ENCODE measurements at places on chromosomes 7 and 10. TPM values are rescaled to one million over a fixed set of nuclear protein-coding genes. Genes with fewer than 3 reads are reported as not detected.

DNA sequence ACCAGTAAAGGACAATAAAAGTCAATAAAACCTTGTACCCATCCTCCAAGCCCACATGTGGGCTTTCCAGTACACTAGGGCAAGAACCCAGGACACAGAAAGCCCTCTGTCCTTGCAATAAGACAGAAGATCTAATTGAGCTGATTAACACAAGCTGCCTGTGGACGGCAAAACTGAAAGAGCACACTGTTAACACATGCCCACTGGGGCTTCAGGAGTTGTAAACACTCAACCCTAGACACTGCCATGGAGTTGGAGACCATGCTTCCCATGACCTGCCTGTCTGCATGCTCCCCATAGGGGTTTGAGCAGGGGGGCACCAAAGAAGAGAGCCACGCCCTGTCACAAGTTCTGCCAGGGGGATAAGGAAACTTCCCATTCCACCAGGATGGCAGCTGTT lies 22.6 kb upstream of the WIPF3 start:
- DNase-seq: no peak

- no peak for DNase-seq
Observed at GRCh38 chr10:133353202-133353959, 4.4 kb downstream of the FUOM start.

DNA sequence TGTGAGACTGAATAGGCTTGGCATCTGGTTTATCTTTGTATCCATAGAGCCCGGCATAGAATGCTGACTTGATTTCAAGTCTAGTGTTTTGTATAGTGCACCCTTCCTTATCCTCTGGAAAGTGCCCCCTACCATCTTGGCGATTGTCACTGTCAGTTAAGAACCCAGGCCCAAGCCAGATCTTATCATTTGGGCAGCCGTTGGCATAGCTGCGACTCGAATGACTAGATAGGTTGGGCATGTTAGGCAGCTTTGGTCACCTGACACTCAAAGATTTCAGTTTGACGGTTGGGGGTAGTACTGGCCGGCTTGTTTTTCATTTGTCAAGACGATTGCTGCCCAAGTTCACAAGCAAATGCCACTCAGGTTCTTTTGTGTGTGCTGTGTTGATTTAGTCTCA lies 6.6 kb downstream of the NIPSNAP2 start:
- no peak for DNase-seq

GRCh38 chr7:126485791-126486190 lies 767.0 kb downstream of the GRM8 start:
- DNase-seq: no peak

- no peak for DNase-seq
Observed at GRCh38 chr10:560314-560992, 129.0 kb downstream of the DIP2C start.

DNA sequence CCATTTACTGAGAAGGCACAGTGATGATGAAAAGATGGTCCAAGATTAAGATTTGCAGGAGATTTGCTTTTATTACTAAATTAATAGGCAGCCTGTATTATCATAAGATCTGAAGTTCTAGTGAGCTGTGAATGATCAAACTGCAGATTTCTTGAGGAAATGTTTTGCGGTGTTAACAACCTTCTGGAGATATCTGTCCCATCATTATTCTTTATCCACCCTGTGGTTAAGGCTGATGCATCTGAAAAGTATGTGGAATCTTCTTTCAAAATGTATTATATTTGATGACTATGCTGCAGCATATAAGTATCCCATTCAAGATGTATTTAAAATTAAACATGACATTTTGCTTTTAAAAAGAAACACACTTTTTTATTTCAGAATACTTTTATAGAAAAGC lies 150.3 kb downstream of the POLR1F start:
- DNase-seq: no peak

- peak; percentile 10 for DNase-seq
Observed at GRCh38 chr7:101557978-101558741, 70.9 kb downstream of the MYL10 start.

- DNase-seq: peak; percentile 27
Observed at GRCh38 chr10:132898391-132899053, 43.8 kb downstream of the CFAP46 start.

DNA sequence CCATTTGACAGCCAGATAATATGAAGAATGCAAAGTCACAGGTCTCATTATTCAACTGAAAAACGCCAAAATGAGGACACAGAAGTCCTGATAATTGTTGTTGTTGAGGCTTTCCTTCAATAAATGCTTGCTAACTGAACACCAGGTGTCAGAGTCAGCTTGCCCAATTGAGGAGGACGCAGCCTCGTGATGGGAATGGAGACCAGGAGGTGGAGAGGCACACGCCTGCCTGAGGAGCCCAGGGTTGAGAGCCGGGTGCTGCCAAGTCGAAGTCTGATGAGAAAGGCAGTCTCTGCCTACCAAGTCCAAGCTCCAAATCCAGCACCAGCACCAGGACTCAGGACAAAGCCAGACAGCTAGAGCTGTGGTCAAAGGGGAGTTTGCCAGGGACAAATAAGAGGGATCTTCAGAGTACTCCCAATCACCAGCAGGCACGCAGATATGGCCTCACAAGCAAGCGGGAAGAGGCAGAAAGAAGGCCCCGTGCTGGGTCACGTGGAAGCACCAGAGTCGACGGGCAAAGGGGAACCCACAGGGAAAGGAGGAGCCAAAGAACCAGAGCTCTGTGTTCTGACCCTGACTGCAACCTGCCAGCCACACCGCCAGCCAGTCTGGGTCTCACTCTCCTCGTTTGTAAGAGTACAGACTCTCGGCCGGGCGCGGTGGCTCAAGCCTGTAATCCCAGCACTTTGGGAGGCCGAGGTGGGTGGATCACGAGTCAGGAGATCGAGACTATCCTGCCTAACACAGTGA lies 47.6 kb downstream of the VOPP1 start:
- no peak for DNase-seq

- no peak for DNase-seq
Observed at GRCh38 chr10:86189891-86190290, 176.7 kb downstream of the GRID1 start.

DNA sequence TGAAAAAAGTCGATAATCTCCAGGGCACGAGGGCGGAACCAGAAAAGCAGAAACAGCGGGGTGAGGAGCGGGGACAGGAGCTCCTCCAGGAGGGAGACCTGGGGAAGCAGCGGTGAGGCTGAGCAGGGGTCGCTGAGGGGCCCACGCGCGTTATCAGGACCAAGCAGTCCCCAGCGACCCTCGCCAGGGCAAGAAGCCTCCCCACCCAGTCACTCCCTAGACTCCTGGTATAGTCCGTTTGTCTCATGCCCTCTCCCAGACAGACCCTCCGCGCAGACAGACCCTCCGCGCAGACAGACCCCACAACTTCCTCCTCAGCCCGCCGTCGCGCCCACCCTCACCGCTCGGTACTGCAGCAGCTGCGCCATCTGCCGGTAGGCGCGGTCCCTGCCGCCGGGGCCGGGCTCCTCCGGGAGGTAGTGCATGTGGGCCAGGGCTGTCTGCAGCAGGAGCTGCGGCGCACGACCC lies 6.3 kb downstream of the ATG9B start:
- DNase-seq: peak; percentile 62

- no peak for DNase-seq
Observed at GRCh38 chr10:8913720-8914119, 859.2 kb downstream of the GATA3 start.

- no peak for DNase-seq
Observed at GRCh38 chr10:18233775-18234174, 93.6 kb downstream of the CACNB2 start.

GRCh38 chr10:102407425-102408130 lies 11.0 kb downstream of the PSD start:
- DNase-seq: no peak

DNA sequence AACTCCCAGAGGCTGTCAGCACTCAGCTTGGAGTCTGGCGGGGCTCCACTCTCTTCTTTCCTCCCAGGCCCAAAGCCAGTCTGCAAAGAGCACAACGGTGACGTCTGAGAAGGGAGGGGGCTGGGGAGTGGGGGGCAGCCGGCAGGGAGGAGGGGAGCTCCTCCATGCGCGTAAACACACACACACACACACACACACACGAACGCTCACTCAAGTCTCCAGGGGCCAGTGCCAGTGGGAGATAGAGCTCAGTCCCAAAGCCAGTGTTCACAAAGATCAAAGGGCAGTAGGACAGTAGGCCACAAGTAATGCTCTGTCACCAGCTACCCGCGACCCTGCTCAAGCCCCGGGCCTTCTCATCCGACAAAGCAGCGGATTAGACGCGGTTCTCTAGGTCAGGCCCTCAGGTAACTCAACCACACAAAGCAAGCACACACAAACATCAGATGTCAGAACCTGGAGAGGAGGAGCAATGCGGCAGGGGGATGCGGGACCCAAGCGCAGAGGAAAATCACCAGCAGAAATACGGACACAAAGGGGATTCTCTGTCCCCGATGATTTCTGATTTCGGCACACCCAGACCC lies 19.9 kb downstream of the TCAF1 start:
- DNase-seq: peak; percentile 54

GRCh38 chr10:110739811-110740271 lies 95.7 kb downstream of the RBM20 start:
- DNase-seq: no peak

DNA sequence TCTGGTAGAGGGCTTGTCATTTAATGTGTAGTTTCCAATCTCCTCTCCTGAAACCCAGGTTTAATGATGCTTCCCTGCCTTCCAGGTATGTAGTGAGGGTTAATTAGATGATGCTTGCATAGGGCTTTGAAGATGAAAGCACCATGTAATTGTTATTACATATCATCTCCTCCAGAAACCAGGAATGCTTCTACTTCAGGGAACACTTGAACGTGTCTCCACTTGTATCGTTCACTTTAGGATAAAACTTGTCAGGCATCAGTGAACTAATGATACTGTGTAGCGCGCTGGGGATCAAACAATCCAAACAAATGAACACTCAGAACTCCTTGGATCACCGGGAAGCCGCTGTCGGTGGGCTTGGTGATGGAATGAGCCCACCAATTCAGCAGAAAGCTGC lies 260.9 kb upstream of the FZD8 start:
- no peak for DNase-seq

- DNase-seq: no peak
Observed at GRCh38 chr7:159000859-159001435, 143.7 kb downstream of the VIPR2 start.

DNA sequence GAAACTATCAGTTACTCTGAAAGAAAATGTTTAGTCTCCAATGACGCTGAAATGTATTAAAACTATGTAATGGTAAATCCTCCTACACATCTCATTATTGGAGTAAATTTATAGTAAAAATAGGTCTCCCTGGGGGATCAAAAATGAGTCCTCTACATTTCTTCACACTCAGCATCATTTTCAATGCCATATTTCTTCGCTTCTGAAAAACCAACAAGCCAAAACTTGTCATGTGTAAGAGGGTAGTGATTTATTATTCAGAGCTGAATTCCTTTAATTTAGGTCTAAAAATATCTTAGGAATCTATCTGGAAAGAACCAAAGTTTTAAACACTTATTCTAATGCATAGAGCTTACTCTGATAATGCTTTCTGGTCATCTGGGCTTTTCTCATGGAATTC lies 3.0 kb downstream of the PDK4 start:
- DNase-seq: no peak

DNA sequence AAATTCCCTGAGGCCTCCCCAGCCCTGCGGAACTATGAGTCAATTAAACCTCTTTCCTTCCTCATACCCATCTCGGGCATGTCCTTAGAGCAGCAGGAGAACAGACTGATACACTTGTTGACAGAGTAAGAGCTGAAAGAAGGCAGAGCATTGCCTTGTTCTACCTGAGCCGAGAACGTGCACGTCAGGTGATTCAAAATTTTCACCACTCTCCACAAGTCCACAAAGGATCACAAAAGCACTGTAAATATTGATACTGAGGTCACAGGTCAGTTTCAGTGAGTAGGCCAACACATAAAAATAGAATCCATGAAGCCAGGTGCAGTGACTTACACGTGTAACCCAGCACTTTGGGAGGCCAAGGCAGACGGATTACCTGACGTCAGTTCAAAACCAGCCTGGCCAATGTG lies 27.8 kb downstream of the DCLRE1C start:
- no peak for DNase-seq

DNA sequence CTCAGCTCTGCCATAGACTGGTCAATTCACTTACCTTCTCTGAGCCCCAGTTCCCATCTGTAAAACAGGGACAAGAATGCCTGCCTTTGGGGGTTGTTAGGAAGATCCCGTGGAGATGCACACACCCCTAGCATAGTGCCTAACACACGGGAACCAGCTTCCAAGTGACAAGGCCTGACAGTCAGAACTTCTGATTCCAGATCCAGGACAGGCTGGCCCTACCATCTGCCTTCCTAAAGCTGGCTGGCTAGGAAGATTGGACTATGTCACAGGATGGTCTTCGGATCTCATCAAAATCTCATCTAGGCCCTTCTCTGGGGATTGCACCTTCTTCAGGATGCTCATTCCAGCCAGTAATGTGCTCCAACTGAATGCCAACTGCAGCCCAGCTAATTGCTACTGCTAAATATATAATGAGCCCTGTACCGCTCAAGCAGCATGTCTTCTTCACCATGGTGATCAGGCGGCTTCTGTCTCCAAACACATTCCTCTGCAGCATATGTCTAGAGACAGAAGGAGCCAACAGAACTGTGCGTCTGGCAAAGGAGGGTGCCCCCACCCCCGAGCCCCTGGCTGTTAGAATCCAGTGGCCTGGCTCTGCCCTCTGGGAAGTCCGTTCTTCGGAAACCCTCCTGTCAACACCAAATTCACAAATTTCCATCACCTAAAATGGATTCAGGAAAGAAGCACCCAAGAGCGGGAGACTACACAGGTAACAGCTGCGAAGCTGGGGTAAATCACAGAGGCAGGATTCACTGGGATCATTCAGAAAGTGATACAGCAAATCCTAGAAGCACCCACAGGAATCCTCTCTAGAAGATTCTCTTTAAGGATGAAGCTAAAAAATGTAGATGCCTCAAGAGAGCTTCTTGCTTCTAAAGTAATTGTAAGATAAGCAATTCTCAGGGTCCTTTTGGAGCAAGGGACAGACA lies 142.1 kb upstream of the EEPD1 start:
- no peak for DNase-seq

DNA sequence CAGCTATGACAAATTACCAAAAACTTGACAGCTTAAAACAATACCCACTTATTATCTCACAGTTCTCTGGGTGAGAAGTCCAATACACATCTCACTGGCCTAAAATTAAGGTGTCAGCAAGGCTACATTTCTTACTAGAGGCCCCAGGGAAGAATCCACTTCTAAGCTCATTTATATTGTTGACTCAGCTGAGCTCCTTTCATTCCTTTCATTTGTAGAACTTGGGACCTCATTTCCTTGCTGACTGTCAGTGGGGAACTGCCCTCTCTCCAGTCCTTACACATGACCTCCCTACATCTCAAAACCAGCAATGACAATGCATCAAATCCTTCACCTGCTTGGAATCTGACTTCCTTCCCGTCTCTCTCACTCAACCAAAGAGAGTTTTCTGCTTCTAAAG lies 240.3 kb downstream of the IPMK start:
- DNase-seq: no peak

GRCh38 chr7:47578579-47579270 lies 3.2 kb downstream of the TNS3 start:
- no peak for DNase-seq

GRCh38 chr7:50156706-50157105 lies 63.7 kb upstream of the ZPBP start:
- no peak for DNase-seq

- DNase-seq: no peak
Observed at GRCh38 chr10:99530108-99531025, 2.4 kb upstream of the NKX2-3 start.

GRCh38 chr7:95715274-95715673 lies 57.1 kb upstream of the DYNC1I1 start:
- DNase-seq: no peak

Gene LRRC18
- total RNA-seq: not detected

Gene MYL7
- 1.8 TPM for total RNA-seq

Gene TACR2
- total RNA-seq: 0.29 TPM

Gene FXYD4
- 2.9 TPM for total RNA-seq

Gene SPDYE1
- total RNA-seq: 0.43 TPM

Measured in dorsolateral prefrontal cortex (tissue), 122 donors.